ENCODE measurements at places on chromosomes 12 and 14.

DNA sequence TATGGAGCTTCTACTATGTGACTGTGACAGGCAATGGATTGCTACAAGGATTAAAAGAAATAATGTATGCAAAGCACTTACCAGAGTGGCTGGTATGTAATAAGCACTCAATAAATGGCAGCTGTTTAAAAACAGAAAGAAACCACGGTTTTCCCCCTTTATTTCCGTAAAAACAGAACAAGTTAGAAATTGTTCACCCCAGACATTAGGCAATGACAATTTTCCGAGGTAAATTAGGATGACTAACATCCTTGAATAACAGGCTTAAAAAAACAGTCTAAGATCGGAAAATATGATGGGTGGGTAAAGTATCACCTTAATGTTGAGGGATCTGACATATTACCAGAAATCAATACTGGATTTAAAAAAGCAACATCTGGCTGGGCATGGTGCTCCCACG lies 20.9 kb upstream of the CNIH1 start:
- no peak for DNase-seq

- no peak for DNase-seq
Observed at GRCh38 chr12:56661560-56661959, 15.8 kb upstream of the ATP5F1B start.

GRCh38 chr12:83859021-83859420 lies 1053.6 kb downstream of the SLC6A15 start:
- no peak for DNase-seq

GRCh38 chr12:65923228-65923627 lies 98.9 kb downstream of the HMGA2 start:
- no peak for DNase-seq

GRCh38 chr14:22887260-22887989 lies 4.4 kb downstream of the REM2 start:
- DNase-seq: no peak

GRCh38 chr12:13913371-13913770 lies 68.0 kb downstream of the GRIN2B start:
- DNase-seq: no peak

DNA sequence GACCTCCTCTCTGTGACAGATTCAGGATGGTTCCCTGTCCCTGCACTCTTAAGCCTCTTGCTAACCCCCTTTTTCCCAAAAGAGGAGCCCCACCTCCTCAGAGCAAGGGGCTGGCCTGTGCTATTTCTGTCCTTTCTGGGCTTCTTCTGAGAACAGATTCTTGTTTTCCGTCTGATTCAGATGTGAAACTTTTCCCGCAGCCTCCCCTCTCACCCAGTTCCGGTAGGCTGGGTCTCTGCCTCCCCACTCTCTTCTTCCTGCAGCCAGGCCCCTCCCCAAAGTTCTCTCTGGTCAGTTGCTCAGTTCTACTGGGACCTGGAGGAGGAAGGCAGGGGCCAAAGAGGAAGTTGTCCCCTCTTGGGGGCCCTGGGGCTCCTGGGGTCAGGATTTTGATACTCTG lies 11.8 kb downstream of the PDE1B start:
- DNase-seq: no peak

- no peak for DNase-seq
Observed at GRCh38 chr14:80977221-80977620, 21.8 kb downstream of the TSHR start.

- no peak for DNase-seq
Observed at GRCh38 chr12:19548834-19549233, 109.5 kb downstream of the AEBP2 start.

DNA sequence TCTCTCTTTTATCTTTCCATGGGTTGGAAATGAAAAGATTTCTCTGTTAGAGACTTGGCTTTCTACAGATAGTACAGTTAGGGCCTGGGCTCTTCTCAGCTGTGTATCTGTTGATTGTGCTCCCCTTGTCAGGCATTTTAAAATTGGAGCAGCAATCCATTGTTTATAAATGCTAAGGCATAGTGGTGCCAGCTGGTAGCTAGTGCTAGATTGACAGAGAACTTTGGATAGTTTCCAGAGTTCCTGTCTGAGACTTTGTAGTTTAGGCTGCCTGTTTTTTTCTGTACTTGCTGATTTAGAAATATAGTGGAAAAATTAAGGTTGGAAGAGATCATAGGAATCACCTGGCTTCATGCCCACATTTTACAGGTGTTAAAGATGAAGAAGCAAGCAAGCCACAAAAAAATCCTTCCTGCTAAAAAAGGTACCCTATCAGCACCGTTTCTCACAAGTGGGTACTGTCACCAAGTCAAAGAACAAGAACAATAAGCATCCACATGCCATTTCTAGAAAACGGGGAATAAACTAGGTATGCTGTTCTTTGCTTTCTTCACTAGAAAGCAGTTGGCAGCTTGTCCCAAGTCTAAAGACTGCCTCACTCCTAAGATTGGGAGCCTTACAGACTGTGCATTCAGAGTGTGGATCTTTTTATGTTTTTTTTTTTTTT lies 6.2 kb downstream of the TTLL5 start:
- DNase-seq: no peak

- no peak for DNase-seq
Observed at GRCh38 chr12:124617615-124618014, 50.2 kb upstream of the NCOR2 start.

DNA sequence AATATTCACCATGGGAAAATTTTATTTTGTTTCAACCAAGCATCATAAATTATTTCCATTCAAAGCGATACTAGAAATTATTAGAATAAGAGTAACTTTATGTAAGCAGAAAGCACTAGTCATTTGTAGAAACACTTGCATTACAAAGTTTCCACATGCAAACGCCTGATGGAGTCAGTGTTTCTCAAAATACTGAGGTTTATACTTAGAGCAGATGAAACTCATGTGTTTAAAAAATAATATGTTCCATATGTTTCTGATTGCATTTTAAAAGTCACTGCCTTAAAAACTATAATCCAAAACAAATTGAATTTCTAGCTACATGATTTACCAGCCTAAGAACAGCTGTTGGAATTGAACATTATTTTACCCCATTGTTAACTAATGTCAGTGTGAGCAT lies 1246.4 kb downstream of the SLC16A7 start:
- DNase-seq: no peak
